ENCODE measurements at places on chromosomes 1 and 21.

DNA sequence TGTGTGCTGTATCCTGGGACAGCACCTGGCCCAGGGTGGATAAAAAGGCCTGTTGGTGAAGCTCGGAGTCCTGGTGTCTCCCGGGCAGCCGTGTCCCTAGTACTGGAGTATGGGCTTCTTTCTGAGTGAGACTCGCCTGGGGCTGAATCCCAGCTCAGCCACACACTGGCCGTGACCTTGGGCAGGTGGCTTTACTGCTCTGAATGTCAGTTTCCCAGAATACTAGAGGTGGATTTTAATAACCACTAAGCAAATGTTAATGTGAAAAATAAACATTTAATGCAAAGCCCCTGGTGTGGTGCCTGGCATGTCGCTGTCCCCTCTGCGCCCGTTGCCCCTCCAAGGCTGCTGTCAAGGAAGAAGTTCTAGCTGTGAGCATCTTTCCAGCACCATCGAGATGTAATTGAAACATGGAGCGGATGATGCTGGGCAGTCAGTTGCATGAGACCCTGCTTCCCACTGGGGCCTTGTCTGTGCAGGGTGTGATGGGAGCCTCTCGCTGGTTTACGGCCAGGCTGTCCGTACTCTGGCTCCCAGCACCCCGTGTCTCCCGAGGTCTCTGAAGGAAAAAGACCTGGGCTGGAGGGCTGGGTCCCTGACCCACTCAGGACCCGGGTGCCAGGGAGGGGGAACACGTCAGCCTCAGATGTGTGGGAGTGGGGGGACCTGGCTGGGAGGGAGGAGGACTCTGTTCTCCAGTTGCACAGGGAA is 527.8 kb downstream of the MATN1 start:
- DNase-seq: no peak

GRCh38 chr21:25931765-25932164 is 197.0 kb downstream of the GABPA start:
- DNase-seq: no peak

GRCh38 chr1:13949546-13949945 is 249.6 kb downstream of the PRDM2 start:
- DNase-seq: no peak

DNA sequence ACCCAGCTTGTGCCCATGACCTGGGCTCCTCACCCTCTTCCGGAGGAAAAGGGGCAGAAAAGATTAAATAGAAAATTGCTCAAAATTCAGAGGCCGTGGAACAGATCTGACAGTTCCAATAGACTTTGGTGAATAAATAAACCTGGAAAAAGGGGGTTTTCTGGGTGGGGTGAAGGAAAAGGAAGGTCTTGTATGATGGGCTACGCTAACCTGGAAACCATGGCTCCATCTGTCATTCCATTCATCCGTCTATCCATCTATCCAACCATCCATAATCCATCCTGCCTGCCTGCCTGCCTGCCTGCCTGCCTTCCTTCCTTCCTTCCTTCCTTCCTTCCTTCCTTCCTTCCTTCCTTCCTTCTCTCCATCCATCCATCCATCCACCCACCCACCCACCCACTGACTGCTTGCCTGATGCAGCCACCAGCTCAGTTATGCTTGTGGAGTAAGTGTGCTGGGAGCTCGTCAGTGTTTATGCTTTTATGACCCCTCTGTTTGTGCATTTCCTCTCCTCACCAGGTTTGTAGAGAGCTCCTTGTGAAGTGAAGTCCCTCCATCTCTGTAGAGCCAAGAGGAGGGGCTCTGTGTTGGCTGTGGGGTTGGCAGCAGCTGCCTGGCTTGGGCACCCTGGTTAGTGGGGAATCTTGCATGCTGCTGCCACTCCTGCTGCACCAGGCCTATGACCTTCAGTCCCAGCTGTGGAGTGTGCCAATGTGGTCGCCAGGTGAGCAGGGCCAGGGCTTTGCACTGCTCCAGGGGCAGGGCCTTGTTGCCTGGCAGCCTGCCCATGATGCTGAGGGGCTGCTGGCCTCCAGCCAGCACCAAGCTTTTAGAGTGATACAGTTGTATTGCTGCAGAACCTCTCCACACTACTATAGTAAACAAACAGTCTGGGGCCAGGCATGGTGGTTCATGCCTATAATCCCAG is 16.0 kb upstream of the POU3F1 start:
- DNase-seq: no peak

GRCh38 chr1:84496498-84496897 is 9.7 kb upstream of the SPATA1 start:
- DNase-seq: no peak

DNA sequence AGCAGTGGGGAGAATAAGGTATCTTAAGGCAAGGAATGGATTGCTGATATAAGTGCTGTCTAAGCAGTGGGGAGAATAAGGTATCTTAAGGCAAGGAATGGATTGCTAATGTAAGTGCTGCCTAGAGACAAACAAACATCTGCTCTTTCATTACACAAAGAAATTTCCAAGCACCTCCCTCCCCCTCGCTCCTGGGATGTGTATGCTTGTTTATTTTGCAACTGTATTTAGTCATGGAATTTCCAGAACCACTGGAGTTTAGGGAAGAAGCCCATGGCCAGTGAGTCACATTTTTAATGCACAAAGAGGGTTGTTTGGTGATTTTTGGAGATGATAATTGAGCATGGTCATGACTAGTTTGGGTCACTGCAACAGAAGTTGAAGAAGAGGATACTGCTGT is 21.5 kb downstream of the PDPN start:
- peak; percentile 10 for DNase-seq

DNA sequence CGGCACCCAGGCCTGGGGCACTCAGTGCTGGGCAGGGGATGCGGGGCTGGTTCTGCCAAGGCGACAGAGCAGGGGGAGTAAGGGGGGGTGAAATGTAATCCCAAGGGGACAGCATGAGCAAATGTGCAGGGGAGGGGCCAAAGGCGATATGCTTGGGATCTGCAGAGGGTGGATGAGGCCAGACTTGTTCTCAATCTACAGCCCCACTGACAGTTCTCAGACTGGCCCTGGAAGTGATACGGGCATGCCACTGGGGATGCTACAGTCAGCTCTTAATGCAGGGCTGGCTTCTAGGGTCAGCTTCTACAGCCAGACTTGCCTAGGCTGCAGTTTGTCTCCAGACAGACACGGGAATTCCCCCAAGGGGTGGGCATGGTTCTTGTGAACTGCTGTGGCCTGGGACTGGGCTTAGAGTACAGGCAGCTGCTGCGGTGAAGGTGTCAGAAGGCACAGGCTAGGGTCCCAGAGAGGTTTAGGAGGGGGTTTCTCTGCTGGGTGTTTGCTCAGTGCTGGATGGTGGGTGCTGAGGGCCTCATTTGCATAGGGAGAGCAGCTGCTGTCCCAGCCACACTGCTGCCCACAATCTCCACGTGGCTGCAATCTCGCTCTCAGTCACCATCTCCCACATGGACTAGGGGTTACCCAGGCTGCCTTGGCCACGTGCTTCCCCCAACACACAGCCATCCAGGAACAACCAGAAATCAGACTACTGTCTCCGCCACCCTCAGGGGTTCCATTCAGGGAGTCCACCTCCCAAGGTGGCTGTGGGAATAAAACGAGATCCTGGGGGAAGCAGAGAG is 190.1 kb downstream of the HIVEP3 start:
- no peak for DNase-seq

GRCh38 chr1:31300193-31300592 is 3.4 kb downstream of the ZCCHC17 start:
- no peak for DNase-seq

DNA sequence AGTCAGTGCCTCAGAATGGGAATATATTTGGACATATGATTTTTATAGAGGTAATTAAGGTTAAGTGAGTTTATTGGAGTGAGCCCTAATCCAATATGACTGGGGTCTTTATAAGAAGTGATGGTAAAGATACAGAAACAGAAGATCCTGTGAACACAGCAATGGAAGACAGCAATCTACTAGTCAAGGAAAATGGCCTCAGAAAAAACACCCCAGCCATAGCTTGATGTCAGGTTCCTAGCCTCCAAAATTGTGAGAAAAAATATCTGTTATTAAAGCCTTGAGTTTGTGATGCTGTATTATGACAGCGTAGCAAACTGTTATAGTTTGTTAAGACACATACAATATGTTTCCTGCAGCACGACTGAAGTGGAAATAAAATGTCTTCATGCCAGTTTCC is 72.2 kb downstream of the JMJD4 start:
- no peak for DNase-seq

- no peak for DNase-seq
These were observed 35.9 kb downstream of the FHAD1 start for GRCh38 chr1:15282810-15283474.
